ENCODE measurements at places on chromosomes 6 and 20.

DNA sequence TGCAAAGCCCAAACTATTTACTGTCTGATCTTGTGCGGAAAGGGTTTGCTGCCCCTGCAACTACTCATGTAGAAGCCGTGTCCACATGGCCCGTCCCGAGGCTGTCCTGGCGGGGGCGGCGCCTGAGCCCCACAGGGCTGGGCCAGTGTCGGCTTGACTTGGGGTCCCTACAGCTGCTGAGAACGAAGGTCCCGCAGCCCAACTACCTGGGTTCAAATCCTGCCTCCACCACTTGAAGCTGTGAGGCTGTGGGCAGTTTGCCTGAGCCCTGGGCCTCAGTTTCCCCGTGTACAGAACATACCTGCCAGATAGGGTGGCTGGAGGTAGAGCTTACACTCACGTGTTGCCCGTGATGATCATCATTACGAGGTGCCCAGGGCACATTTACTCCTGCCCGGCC is 111.1 kb downstream of the SULF2 start:
- DNase-seq: no peak

DNA sequence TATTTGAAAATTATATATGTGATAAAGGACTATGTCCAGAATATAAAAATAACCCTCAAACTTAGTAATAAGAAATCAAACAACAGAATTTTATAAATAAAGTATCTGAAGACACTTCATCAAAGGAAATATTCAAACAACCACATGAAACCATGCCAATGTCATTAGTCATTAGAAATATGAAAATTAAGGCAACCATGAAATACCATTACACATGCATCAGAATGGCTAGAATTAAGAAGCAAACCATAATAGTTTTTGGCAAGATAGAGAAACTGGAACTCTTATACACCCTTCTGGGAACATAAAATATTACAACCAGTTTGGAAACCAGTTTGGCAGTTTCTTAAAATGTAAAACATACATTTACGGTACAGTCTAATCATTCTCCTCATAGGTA is 137.2 kb upstream of the ADGRB3 start:
- DNase-seq: no peak

DNA sequence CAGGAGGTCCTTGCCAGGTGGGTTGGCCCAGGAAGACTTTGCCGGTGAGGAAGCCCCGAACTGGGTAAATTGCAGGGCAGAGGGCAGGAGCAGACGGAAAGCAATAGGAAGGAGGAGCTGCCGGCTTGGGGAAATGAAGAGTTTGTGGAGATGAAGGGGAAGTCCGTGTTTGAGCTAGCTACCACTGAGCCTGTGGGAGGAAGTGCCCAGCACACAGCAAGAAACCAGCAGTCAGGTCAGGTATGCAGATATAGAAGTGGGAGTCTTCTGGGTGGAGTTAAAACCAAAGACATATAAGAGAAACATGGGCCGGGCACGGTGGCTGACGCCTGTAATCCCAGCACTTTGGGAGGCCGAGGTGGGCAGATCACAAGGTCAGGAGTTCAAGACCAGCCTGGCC is 34.7 kb downstream of the CD24 start:
- no peak for DNase-seq

GRCh38 chr20:4936392-4936850 is 64.9 kb downstream of the SLC23A2 start:
- DNase-seq: no peak

- DNase-seq: no peak
Measured at GRCh38 chr20:46130534-46130933, 12.4 kb downstream of the CD40 start.

DNA sequence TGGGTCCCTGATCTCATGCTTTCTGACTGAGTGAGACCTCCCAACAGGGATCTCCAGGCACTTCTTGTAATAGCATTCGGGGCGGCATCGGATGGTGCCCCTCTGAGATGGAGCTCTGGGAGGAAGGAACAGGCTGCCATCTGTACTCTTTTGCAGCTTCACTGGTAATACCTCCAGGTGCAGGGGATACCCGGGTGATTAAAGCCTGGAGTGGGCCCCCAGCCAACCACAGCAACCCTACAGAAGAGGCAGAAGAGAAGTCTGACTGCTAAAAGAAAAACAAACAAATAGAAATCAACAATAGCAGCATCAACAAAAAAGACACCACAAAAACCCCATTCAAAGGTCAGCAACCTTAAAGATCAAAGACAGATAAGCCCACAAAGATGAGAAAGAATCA is 19.1 kb upstream of the PGK2 start:
- DNase-seq: no peak

- no peak for DNase-seq
Measured at GRCh38 chr20:32636283-32636682, 37.5 kb downstream of the C20orf203 start.

- DNase-seq: no peak
Measured at GRCh38 chr6:22072949-22073348, 223.9 kb downstream of the PRL start.

All from activated CD8-positive, alpha-beta memory T cell treated with anti-CD3 and anti-CD28 coated beads for 1 hour (primary cell).